ENCODE measurements at places on chromosomes 3 and 15.

DNA sequence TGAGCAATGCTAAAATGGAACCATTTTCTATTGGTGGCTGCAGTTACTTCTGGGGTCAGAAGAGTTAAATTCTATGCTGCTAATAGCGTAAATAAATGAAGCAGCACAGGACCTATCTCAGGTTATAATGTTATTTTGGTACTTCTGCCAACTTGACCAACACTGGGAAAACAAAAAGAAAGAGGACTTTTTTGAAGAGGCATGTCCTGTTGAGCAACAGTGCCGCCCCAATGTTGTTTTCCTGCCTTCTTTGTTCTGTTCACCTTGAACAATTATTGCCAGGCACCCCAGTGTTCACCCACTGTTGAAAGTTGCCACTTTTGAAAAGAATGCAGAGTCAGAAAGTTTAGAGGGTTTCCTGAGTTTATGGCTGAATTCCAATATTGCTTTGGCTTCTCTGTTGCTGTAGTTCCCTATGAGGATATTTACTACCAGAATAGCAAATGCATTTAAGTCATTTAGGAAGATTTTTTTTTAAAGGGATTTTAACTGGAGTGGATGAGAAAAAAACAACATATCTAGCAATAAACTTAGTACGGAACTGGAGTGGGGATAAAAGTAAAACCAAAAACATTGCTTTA lies 679.0 kb upstream of the DPPA4 start:
- DNase-seq: no peak

- DNase-seq: no peak
Measured at GRCh38 chr15:76075046-76075445, 15.3 kb downstream of the TMEM266 start.

GRCh38 chr15:51908316-51908715 lies 63.3 kb downstream of the LEO1 start:
- DNase-seq: no peak

DNA sequence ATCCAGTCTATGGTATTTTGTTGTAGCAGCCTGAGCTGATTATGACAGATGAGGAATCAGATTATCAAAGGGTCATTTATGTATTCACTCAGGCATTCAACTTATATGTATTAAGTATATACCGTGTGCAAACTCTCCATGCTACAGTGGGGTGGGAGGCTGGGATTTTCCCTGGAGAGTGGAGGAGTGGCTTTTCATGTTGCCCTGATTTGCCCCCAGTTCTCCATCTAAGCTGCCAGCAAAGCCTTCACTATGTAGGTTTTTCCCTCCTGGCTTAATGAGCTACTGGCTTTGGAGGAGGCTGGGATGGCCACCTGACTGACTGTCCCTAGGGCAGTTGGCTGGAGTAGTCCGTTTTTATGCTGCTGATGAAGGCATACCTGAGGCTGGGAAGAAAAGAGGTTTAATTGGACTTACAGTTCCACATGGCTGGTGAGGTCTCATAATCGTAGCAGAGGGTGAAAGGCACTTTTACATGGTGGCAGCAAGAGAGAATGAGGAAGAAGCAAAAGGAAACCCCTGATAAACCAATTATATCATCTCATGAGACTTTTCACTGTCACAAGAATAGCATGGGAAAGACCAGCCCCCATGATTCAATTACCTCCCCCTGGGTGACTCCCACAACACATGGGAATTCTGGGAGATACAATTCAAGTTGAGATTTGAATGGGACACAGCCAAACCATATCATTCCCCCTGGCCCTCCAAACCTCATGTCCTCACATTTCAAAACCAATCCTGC lies 253.9 kb downstream of the RPLP1 start:
- DNase-seq: no peak

DNA sequence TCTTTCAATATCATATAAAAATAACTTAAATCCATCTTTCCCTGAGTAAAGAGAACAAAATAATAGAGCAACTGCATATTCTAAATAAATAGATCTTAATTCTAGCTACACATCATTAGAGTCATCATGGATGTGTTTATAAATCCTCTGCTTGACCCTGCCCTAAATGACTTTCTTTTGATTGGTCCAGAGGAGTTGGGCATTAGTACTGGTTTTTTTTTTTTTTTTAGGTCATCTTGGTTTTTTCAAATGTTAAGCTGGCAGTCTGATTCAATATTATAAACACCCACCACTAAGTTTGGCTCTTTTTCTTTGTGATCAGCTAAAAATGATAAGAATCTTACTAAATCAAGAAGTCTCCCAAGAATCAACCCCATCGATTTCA lies 504.0 kb upstream of the CBLB start:
- no peak for DNase-seq

GRCh38 chr15:77607894-77608261 lies 24.8 kb downstream of the LINGO1 start:
- DNase-seq: no peak

- DNase-seq: no peak
Measured at GRCh38 chr15:46297766-46298165, 662.9 kb downstream of the SQOR start.

DNA sequence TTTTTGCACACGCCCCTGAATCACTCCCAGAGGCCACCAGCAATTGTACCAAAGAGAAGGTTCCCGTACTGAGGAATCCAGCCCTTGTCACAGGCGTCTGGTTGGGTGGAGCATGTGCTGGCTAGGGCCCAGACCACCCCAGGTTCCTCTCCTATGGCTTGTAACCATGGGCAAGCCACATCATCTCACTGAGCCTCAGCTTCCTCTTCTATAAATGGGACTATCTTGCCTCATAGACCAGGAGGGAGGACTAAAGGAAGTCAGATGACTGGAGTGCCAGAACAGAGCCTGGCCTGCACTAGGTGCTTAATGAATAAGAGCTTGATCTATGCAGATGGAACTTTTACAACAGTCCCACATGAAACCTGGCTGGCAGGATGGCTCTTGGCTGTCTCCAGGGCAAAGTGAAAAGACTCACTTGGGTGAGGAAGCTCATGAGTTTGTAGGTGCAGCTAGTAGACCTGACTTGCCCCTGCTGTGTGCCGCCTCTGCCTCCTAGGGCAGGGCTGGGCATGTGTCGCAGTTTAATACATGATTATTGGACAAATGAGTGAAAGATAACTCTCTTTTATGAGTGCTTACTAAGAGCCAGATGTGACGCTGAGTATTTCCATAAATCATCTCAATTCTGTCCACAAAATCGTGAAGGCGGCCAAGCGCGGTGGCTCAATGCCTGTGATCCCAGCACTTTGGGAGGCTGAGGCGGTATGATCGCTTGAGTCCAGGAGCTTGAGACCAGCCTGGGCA lies 29.3 kb downstream of the CTSH start:
- no peak for DNase-seq

DNA sequence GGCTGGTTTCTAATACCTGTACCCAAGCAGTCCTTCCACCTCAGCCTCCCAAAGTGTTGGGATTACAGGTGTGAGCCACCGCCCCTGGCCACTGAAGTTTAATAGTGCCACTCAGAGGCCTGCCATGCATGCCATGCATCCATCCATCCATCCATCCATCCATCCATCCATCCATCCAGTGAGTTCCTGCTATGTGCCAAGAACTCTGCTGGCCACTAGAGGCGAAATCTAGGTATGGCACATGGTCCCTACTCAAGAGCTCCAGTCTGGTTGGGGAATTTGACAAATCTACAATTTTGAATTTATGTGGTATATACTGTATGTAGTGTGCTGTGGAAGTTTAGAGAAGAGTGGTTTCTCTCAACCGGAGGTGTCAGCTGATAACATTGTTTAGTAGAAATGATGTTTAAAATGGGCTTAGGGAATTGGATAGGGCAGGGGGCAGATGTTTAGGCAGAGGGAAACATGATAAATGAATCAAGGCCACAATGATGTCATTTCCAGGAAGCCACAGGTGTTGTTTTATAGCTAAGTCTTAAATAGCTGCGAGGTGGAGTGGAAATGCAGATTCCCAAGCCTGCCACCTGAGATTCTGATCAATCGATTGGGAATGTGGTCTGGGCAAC lies 384.4 kb upstream of the C2CD4B start:
- no peak for DNase-seq

DNA sequence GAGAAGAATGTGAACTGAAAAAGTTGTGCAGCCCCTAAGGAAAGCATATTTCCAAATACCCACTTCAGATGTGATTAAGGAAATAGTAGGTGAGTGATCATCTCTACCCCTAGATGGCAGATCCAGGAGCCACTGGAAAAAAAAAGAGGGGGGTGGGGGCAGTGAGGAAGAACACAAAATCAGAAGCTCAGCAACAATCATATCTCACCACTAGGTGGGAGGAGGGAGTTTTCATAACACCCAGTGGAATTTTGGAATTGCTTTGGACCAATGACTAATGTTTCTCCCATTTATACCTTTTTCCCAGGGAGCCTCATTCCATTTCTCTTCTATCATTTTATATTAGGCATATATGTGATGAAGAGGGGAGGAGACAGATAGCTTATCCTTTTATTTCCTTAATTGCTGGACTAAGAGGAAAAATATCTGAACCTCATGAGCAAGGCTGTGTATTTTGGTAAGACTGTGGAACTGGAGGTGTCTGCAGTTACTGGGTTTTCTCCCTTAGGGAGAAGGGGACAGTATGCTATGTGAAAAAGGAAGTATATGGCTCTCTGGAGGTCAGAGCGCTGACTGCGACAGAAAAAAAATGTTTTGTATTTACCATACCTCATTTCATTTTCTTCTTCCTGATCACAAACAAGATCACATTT lies 363.4 kb downstream of the GAP43 start:
- DNase-seq: no peak

DNA sequence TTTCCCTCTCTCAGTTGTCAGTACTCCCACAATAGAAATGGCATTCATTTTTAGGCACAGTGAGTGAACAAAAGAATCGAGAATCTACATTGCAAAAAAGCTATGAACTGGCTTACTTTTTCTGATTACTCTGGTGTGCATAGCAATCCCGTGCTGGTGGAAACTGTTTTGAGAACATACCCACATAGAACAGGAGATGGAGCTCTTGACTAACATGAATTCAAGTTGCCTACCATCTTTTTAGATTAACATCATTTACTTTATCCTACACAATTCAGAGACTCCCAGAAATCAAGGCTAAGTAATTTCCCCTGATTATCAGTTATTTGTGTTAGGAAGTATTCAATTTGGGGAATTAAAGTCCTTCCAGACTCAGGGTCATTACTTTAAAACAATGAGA lies 326.6 kb downstream of the ARPP21 start:
- no peak for DNase-seq

- no peak for DNase-seq
Measured at GRCh38 chr3:187039723-187040414, 99.4 kb downstream of the RPL39L start.

- DNase-seq: peak; percentile 69
Measured at GRCh38 chr15:75349851-75350588, 3.2 kb downstream of the NEIL1 start.

DNA sequence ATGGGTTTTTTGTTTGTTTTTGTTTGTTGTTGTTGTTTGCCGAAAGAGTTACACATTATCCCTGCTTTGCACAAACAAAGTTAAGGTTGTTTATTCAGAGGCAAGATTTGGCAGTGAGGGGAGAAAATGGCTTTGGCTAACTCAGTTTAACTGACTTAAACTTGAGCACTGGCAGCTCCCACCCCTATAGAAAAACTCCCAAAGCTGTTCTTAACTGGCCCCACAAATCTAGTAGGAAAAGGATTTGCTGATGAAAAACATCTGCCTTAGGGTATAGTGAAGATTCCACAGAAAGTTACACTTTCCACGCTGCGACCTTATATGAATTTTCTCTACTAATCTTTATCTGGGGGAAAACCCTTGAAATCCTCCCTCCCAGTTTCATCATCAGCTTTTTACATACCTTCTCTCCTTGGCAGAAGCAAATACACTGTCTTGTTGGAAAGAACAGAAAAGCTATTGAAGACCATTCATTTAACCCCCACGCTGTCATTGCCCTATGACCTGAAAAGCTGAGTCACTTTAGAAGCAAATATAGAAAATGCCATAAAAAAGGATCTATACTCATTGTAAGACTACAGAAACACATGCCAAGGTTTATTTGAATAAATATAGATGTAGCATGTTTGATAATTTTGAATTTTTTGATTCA lies 551.7 kb downstream of the NR2F2 start:
- no peak for DNase-seq

DNA sequence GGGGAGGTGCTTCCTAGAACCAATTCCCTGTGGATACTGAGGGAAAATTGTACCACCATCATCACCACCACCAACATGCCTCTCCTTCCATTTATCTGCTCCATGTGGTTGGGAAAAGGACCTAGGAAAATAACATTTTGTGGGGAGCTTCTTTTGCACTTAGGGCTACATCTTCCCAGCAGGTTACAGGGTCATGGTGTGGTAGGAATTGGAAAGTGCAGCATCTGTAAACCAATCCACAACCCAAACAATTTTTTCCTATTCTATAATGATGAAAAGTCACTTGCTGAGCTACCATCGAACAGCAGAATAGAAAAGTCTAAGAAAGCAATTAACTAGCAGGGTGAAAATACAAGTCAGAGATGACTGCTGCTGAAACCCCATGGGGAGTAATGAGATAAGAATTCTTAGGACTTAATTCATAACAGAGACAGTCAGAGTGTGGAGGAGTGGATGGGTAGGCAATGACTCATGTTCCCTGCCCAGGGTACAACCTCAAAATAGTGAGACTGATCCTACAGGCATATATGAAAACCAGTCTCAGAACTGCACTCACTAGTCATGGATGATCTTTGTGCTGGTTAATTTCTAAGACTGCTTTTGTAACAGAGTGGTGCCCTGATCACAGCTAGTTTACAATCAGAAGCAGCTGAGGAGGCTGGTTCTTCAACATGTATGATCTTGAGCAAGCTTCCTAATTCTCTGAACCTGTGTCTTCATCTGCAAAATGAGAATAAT lies 38.1 kb upstream of the LEKR1 start:
- DNase-seq: no peak

DNA sequence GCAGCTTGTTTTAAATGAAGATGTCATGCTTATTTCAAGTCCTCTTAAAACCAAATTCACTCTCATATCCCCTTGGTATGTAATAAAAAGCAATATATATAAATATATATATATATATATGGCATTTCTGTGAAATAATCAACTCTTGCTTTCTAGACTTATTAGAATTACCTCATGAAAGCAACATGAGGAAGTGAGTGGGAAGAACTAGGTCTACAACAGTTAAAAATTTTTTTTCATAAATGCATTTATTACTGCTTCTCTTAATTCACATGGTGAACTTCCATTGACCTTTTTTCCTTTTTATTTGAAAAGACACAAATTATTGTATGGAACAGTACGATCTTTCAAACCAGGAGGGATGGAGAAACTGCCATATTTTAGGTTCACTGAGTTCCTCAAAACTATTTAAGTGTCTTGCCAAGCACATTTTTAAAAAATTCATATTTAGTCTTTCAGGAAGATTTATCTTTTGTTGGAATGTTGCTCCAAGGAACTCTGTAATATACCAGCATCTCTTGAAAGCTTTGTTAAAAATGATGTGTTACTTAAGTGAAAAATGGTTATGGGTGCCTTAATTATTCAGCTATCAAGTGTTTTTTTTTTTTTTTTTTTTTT lies 185.2 kb downstream of the GHSR start:
- DNase-seq: no peak

DNA sequence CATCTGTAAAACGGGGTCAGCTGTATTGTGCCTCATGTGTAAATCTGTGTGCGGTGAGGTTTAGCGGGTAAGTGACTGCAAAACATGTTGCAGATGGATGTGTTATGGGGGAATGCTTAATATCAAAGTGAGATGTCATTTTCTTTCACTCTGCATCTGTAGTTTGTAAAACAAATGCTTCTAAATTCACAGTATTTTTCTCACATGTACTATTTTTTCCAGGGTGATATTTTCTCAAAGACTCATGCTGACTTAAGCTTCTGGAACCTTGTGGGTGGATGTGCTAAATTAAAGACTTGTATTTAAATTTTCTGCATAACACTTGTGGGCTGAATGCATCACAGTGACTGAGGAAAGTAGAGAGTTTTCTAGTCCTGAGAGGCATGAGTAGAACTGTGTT lies 115.2 kb upstream of the TP63 start:
- no peak for DNase-seq

- no peak for DNase-seq
Measured at GRCh38 chr3:153783741-153784480, 337.3 kb upstream of the ARHGEF26 start.
